ENCODE measurements at places on chromosomes 16 and 17.
A peak's percentile ranks its signal among the peaks of the same experiment; 100 is the strongest.

DNA sequence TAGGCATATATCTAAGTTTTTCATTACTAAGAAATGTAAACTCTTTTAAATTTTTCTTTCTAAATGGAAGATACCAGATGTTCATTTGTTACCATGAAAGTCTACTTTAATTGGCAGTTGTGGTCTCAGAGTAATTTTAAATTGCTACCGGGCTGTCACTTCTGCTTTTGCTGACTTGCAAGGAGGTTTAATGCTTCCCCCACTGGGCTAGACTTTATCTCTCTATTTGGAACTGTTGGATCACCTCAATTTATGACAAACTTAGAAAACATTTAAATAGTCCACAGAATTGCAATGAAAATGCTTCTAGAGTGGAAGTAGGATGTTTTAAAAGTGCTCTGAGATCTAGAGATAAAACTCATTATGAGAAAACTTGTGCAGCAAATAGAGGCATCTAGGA is 479.8 kb upstream of the GOT2 start:
- no peak for DNase-seq

GRCh38 chr17:28506763-28507487 is 777 bp downstream of the FOXN1 start:
- no peak for DNase-seq

GRCh38 chr17:41835800-41836549 is at the start of gene NT5C3B:
TSS of gene NT5C3B (minus strand) at chr17:41836232. CDS start at chr17:41836193, 39 bp downstream.
- peak; percentile 74 for DNase-seq

GRCh38 chr17:51056813-51057510 is 63.7 kb downstream of the SPAG9 start:
- peak; percentile 89 for DNase-seq

DNA sequence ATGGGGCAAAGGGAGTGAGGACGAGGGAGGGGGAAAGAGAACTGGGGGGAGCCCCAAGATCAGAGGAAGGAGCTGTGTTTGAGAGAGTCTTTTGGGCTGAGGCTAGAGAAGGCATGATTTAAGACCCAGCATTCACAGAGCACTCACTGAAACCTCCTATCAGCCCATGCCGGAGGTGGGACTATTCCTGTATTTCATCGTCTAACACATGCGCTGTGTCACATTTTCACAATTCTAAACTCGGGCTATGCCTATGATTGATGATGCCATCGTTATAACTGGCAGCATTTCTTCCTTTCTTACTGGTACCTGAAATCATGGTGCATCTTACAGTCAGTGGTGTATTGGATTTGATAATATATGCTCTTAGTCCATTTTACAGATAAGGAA is 3.5 kb downstream of the FAM171A2 start:
- DNase-seq = no peak

DNA sequence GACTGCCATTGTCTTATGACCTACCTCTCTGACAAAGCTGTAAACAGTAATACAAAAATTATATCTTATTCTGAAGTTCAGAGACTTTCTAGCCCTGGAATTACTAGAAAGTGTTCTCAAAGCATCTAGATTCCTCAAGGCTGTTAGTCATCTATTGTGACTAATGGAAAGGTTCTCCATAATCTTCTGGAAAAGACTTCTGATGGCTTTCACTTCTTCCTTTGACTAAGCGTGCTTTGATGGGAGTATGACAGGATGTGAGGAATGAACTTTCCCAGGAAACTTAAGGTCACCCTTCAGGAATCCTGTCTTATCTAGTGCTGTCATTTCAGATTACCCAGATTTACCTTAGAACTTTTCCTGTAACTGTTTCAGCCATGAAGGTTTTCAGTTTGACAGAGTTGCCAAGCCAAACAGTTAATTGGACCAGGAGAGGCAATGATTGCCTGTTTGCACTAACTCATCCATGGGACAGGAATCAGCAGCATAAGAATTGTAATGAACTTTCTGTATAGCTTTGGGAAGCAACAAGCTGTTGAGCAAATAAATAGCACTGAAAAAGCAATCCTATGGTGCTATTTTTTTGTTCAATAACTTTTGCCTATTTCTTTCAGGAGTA is 43.5 kb downstream of the AP2B1 start:
- peak; percentile 89 for DNase-seq

DNA sequence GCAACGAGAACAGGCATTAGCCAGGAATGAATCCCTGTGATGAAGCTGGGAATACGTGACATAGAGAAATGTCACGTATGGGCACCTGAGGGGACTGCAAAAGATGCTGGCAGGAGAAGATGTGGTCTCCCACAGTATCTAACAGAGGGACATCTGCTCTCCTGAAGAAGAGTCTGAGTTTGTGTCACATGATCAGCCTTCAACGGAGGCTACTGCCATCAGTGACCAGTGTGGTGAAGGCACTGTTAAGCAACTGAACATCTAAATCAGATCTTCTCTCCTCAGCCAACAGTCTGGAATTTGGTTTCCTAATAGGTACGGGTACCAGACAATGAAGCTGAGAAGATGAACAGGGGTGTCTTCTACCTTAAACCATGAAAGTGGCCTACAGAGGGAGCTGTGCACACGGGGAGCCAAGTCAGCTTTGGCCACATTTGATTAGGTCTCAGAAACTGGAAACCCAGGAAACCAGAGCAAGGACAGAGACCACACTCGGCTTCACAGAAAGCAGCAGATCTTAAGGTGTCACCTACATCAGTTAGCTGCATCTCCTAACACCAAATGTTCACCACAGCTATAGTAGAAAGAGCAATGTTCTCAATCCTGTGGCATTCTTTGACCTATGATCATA is 41.8 kb downstream of the BRD7 start:
- peak; percentile 58 for DNase-seq

GRCh38 chr16:26651464-26651863 is 415.3 kb upstream of the C16orf82 start:
- DNase-seq = no peak

DNA sequence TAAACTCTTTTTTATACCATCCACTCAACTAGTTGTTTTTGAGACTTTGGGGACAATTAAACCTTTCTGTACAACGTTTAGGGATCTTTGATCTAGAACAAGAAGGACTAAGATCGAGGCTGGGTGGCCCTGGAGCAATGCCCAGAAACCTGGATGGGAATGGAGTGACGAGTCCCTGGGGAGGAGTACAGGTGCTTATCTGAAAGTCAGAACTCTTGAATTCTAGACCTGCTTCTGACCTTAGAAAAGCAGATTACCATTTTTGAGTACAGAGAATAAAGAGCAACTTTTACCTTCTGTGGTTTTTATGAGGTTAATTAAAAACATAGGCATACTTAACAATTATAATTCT is 17.8 kb downstream of the UBE2Z start:
- no peak for DNase-seq

DNA sequence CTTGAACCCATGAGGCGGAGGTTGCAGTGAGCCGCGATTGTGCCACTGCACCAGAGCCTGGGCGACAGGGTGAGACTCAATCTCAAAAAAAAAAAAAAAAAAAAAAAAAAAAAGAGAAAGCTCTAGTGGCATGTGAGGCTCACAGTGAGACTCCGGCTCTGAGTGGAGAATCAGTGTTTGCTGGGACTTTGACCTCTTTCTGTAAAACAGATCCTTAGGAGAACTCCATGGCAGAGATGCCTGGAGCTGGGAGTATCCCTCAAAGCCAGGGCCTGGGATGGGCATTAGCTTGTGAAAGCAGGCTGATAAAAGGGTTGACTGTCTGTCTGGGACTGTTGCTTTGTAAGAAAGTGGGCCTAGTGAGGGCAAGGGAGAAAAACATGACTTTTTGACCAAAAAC is 46.4 kb downstream of the ZNF207 start:
- DNase-seq = no peak

- DNase-seq = no peak
These were observed 55.2 kb downstream of the ACTG1 start for GRCh38 chr17:81457401-81457800.

DNA sequence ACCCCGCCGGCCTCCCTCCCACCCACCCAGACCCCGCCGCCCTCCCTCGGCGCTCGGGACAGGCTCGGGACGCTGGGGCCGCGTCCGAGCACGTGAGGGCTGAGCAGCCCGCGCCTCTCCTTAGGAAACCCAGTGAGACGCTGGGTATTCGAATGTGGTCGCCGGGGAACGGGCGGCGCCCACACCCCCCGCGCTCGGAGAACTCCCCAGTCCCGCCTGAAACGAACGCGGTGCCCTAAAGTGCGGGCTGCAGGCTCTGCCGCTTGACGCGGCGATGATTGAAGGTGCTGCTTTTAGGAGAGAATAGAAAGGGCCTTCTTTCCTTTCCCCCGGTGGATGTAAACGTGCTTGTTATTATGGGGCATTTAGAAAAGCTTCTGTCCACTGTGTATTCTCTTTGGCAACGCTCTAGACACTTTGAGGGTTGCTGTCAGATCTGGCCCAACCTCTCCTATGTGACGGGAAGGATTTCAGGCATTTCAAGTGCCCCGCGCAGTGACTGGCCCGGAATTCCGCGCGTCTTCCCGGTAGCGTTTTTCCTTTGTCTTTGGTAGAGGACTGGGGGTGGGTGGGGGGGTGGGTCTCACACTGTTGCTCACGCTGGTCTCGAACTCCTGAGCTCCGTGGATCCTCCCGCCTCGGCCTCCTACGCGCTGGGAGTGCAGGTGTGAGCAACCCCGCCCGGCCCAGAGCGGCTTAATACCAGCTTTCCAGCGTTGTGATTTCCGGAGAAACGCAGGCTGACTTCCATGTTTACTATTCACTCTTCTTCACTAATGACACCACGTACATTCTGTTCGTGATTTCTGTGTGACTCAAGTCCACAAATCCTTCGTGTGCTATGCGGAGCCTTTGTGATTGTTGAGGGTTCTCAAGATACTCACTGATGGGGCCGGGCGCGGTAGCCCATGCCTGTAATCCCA is 21.8 kb upstream of the FOXK2 start:
- peak; percentile 63 for DNase-seq

- no peak for DNase-seq
These were observed 11.9 kb upstream of the COL1A1 start for GRCh38 chr17:50213026-50214022.

- no peak for DNase-seq
These were observed 154.6 kb downstream of the CMIP start for GRCh38 chr16:81599034-81599744.

GRCh38 chr16:57614536-57614935 is 13.9 kb upstream of the ADGRG1 start:
- DNase-seq = no peak

GRCh38 chr16:88351491-88352101 is 31.2 kb upstream of the ZNF469 start:
- no peak for DNase-seq

DNA sequence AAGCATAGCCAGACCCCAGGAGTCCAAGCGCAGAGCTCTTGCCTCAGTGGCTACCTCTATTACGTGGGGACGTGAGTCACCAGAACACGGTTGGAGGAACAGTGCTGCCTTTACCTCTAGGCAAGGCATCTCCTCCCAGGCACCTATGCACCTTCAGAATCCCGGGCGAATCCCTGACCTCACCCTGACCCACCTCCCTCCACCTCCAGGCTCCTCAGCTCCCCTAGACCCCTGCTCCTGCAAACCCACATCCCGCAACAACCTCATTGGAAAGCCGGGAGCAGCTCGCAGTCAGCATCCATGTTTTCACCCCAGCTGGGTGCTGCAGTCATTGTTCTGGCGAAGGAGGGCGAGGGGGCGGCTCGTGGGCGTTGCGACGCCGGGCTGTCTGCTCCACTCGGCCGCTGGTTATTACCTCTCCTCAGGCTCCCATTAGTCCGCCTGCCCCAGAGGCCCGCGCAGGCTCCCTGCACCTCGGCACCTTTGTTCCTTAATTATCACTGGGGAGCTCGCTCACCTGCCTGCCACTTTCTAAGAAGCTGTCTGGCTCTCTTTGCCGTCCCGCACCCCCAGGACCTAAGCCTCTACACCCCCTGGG is 24.6 kb upstream of the DLX4 start:
- DNase-seq = no peak

GRCh38 chr16:48158296-48158695 is 2.5 kb upstream of the ABCC12 start:
- peak; percentile 84 for DNase-seq

DNA sequence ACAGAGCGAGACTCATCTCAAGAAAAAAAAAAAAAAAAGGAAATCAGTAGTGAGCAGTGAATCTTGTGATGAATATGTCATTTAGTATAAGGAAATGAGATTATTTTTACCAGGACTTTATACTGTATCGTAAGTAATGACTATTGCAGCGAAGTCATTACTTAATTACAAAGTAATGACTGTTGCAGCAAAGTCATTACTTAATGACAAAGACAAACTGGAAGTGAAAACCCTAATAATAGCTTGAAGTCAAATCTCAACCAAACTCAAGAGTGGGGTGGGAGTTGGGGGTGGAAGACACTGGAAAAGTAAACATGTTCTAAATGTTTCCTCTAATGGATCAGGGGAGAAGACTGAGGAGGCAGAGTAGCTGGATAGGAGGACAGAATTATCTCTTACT is 76.5 kb downstream of the ARHGAP44 start:
- DNase-seq = no peak

DNA sequence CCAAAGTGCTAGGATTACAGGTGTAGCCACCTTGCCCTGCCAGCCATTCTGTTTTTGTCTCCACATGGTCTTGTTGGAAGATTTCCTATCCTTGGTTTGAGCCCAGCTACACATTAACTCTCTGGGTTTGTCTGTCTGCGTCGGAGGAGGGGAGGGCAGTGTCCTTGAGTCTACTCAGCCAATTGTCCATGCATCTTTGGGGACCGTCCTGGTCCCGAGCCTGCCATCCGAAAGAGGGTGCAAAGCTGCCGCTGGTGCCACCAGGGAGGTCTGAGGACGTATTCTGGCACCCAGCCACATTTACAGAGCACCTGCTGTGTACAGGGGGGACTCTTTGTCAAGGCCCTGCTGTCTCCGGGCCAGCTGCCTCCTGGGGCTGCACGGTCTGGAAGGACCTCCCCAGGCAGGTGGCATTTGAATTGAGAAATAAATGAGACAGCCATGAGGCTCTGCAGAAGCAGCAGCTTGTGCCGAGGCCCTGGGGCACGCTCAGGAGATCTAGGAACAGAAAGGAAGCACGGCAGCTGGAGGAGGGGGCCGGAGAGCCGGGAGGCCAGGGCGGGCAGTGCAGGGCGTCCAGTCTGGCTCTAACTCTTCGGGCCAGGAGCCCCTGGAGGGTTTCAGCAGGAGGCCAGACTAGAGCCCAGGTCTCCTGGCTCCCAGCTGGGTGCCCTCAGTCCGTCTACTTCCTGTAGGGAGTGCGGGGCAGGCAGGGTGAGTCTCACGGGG is 1.5 kb downstream of the CYBA start:
- DNase-seq = no peak

DNA sequence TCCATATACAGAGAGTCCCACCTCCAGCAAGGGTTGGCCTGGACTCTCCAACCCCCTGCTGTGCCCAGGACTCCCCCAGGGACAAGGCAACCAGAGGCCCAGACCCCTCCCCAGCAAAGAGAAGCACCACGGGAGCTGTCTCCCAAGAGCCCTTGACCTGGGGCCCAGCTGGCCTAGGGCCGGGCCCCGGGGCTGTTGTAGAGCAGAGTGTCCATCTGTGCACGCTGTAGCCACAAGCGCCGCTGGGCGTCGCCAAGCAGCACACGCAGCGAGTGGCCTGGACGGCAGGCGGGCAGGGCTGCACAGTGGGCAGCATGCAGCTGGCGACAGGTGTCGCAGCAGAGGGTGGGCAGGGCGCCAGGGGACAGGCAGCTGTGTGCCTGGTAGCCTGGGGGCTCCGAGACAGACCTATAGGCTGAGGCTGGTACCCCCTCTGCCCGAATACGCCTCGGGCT is 4.3 kb downstream of the SPATA2L start:
- no peak for DNase-seq

GRCh38 chr16:1929105-1929504 is 10.9 kb upstream of the HS3ST6 start:
- DNase-seq = peak; percentile 30
